ENCODE measurements at places on chromosomes 13 and 19. TPM values are rescaled to one million over a fixed set of nuclear protein-coding genes. Genes with fewer than 3 reads are reported as not detected.

The ZIC5 gene
- polyA plus RNA-seq = not detected

DNA sequence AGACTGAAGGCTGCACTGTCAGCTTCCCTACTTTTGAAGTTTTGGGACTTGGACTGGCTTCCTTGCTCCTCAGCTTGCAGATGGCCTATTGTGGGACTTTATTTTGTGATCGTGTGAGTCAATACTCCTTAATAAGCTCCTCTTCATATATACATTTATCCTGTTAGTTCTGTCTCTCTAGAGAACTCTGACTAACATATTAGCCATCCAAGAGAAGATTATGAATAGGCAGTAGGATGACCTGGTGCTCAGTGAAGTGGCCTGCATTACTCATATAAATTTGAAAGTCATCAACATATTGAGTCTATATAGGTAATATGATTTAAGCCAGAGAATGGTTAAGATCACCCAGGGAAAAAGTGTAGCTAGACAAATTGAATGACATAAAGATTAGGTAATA is 136.3 kb upstream of the UFM1 start:
- H3K36me3 ChIP-seq = no peaks in the 10 kb centered on the region
- no peak for DNase-seq
- H3K4me3 ChIP-seq = no peak overlapping the region
- H3K4me1 ChIP-seq = no peaks in the 10 kb centered on the region
- no peaks in the 10 kb centered on the region for H3K27me3 ChIP-seq

The FGF9 gene
- 0.06 TPM for polyA plus RNA-seq

- no peak overlapping the region for H3K27ac ChIP-seq
- H3K27me3 ChIP-seq = peaks cover 5% of the 10 kb centered on the region
- H3K36me3 ChIP-seq = no peaks in the 10 kb centered on the region
These were observed 1.5 kb downstream of the SIGLEC8 start for GRCh38 chr19:51456541-51457290.

DNA sequence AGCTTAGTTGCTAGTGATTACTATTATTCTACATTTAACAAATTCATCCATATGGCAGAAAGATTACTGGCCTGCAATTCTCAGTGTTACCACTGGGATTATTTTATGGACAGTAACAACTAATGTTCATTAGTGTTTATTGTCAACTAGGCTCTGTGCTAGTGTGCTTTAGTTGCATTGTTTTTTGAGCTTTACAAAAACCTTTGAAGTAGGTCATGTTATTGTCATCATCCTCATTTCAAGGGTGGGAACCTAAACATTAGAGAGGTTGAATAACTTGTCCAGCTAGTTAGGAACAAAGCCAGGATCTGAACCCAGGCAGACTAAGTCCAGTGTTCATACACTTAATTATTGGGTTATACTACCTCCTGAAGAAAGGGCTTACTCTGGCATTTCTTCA is 27.8 kb upstream of the TDRD3 start:
- H3K27me3 ChIP-seq = no peaks in the 10 kb centered on the region
- H3K36me3 ChIP-seq = no peaks in the 10 kb centered on the region
- no peaks in the 10 kb centered on the region for H3K4me1 ChIP-seq

- no peaks in the 10 kb centered on the region for H3K27me3 ChIP-seq
- H3K4me3 ChIP-seq = no peak overlapping the region
- H3K36me3 ChIP-seq = no peaks in the 10 kb centered on the region
- H3K4me1 ChIP-seq = peaks cover 5% of the 10 kb centered on the region
- no peak for DNase-seq
These were observed 65.2 kb downstream of the DACH1 start for GRCh38 chr13:71801781-71802180.

GRCh38 chr19:38049105-38049649 is 142.2 kb downstream of the SIPA1L3 start:
- peak overlapping the region; percentile 12 for H3K4me3 ChIP-seq
- peaks cover 6% of the 10 kb centered on the region for H3K36me3 ChIP-seq
- no peaks in the 10 kb centered on the region for H3K27me3 ChIP-seq
- peak; percentile 86 for DNase-seq
- H3K27ac ChIP-seq = peak overlapping the region; percentile 91
- H3K4me1 ChIP-seq = peaks cover 46% of the 10 kb centered on the region

- no peak overlapping the region for H3K4me3 ChIP-seq
- H3K36me3 ChIP-seq = no peaks in the 10 kb centered on the region
These were observed 814.7 kb downstream of the PCDH9 start for GRCh38 chr13:66415444-66415843.

DNA sequence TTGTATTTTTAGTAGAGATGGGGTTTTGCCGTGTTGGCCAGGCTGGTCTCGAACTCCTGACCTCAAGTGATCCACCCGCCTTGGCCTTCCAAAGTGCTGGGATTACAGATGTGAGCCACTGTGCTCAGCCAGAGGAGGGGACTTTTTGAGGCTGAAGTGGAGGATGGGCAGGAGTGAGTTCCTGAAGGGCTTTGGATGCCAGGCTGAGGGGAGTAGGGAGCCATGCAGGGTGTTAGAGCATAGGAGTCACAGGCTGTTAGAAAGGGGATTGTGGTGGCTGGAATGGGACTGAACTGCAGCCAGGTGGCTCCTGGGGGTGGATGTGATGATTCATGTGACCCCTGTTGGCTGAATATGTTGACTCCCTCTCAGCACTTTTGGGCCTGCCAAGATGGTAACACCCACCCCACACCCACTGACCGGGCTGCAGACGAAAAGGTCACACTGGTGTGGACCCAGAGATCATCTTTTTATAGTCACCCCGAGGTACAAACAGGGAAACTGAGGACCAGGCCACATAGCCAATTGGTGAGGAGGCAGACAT is 11.2 kb downstream of the CYP4F22 start:
- H3K27me3 ChIP-seq = peaks cover 32% of the 10 kb centered on the region
- no peak overlapping the region for H3K27ac ChIP-seq
- H3K4me1 ChIP-seq = no peaks in the 10 kb centered on the region
- no peak for DNase-seq

GRCh38 chr19:55590617-55591016 is 8.7 kb downstream of the FIZ1 start:
- H3K27ac ChIP-seq = no peak overlapping the region
- H3K4me3 ChIP-seq = no peak overlapping the region
- H3K27me3 ChIP-seq = peaks cover 11% of the 10 kb centered on the region
- peaks cover 26% of the 10 kb centered on the region for H3K36me3 ChIP-seq
- no peak for DNase-seq

GRCh38 chr19:46529622-46530451 is 34.2 kb upstream of the PNMA8B start:
- no peak overlapping the region for H3K27ac ChIP-seq
- DNase-seq = peak; percentile 89
- peaks cover 23% of the 10 kb centered on the region for H3K27me3 ChIP-seq

- peaks cover 24% of the 10 kb centered on the region for H3K36me3 ChIP-seq
- H3K4me3 ChIP-seq = peak within 1 kb of the TSS; percentile 40
- no peak within 1 kb of the TSS for H3K27ac ChIP-seq
- peaks cover 58% of the 10 kb centered on the region for H3K27me3 ChIP-seq
These were observed at the start of gene CERS1 for GRCh38 chr19:18895824-18896341. Gene CERS1 (minus strand): TSS chr19:18896158. CDS start chr19:18896072, 86 bp downstream.

- peaks cover 16% of the 10 kb centered on the region for H3K36me3 ChIP-seq
- DNase-seq = peak; percentile 64
- H3K27ac ChIP-seq = no peak overlapping the region
- no peak overlapping the region for H3K4me3 ChIP-seq
These were observed 5.1 kb upstream of the MZF1 start for GRCh38 chr19:58578012-58578925.
